ENCODE measurements at places on chromosomes 2 and 18. TPM values are rescaled to one million over a fixed set of nuclear protein-coding genes. Genes with fewer than 3 reads are reported as not detected.

DNA sequence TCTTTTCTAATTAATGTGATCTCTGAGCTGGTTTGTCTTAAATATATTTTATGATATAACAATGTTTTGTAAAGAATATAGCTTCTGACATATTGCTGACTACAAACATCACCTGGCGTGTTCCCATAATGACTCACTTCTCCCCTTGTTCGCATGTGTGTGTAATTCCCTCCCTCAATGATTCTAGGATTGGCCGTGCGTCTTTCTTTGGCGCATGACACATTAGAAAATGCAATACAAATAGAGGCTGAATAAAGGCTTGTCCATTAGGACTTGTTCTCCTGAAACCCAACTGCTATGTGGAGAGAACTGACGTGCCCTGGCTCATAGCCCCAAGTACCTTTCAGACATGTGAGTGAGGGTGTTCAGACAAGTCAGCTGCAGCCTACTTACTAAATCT lies 159.7 kb upstream of the CDH20 start:
- no peak for DNase-seq

DNA sequence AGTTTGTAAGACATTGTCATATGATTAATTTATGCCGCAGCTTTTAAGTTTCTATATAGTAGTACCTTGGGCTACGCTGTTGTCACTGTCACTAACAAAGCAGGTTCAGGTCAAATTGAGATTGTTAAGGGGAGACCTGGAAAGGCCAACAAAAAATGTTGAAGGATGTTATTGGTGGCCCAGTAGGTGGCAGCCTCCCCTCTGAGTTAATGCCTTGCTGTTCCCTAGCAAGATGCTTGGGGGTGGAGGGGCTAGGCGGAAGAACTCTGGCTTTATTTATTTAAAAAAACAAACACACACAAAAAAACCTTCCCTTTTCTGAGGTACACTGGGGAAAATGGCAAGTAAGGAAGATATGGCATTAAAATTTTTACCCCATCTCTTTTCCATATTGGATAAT lies 128.3 kb upstream of the ATP5MC3 start:
- DNase-seq, result no peak

GRCh38 chr18:63062246-63062645 lies 257.3 kb downstream of the BCL2 start:
- DNase-seq, result no peak

Gene VIL1
- not detected for total RNA-seq

Gene ERICH2
- total RNA-seq, result 0.89 TPM

Gene ZBTB7C
- 1.1 TPM for total RNA-seq

All from kidney epithelial cell (primary cell).